ENCODE measurements at places on chromosomes 7 and 10. TPM values are rescaled to one million over a fixed set of nuclear protein-coding genes. Genes with fewer than 3 reads are reported as not detected.

- DNase-seq = peak; percentile 65
These were observed 155.7 kb upstream of the FGFR2 start for GRCh38 chr10:121753726-121754476.

DNA sequence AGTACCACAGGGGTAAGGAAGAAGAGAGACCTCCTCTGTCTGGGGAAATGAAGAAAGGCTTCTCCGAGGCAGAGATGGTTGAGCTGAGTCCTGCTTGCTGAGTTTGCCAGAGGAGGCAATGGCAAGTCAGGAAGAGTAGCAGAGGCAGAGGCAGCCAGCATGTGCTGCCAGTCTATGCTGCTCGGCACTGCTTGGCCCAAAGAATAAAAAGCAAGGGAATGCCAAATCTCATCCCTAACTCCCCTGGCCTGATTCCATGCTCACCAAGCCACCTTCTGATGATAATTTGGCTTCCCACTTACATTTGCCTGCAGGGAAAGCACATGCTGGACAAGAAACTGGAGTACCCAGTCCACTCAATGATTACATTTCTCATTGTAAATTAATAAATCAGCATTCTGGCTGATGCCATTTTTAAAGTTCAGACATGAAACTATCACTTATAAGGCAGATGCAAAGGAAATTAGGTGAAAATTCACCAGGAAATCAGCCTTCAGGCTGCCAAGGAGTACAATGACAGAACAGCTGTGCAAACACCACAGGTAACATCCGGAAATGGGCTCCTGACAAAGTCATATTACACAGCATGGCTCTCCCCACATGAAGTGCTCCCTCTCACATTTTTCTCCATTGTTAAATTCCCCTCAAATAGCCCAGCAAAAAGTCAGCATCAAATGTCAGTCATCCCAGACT, 245.9 kb downstream of the MTERF1 start:
- DNase-seq = no peak

GRCh38 chr10:131096031-131096430, 215.5 kb downstream of the TCERG1L start:
- no peak for DNase-seq

GRCh38 chr10:42997151-42997848, 79.6 kb upstream of the RET start:
- DNase-seq = no peak

DNA sequence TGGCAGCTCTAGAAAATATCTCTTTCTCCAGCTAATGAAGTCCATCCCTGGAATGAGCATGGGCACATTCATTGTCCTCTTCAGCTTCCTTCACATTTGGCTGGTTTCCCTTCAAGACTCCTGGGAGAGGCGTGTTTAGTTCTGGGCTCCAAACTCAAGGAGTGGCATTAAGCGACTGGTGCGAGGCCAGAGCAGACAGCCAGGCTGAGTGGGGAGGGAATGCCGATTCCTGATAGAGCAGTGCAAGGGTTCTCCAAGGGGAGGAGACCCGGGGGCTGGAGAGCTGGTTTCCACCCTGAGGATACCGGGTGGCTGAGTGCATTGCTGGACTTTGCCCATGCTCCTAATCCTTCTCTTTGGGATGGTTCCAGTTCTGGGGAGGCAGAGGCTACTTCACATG, 372.1 kb downstream of the RPS24 start:
- no peak for DNase-seq

DNA sequence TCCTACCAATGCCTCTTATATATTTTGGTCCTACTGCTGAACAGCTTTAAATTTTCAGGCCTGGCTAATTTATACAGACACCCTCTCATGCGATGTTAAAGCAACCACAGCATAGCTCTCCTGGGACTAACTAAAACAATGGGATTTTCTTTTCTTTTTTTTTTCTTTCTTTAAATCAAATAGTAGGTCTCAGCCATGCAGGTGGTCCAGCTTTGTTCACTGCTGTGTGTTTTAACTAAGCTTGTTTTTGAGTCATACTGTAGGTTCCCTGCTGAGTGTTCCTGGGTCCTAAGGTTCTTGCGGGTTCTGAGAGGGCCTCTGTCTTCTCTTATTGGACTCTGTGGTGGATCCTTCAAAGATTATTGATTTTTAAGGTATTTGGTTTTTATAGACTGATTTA, 113.1 kb upstream of the SORCS1 start:
- no peak for DNase-seq

- peak; percentile 75 for DNase-seq
These were observed 146.0 kb downstream of the TNS3 start for GRCh38 chr7:47435889-47436312.

The PRSS37 gene
- total RNA-seq = not detected

The DNA2 gene
- 22.7 TPM for total RNA-seq

The LRRC61 gene
- total RNA-seq = 0.67 TPM
